Peyer's patch (tissue), 4 donors: ENCODE measurements at places on chromosomes 2 and 18.

GRCh38 chr2:160756481-160756880 is 262.9 kb upstream of the RBMS1 start:
- DNase-seq, result no peak

GRCh38 chr2:70115646-70116442 is 28.6 kb downstream of the PCBP1 start:
- DNase-seq, result peak; percentile 52

DNA sequence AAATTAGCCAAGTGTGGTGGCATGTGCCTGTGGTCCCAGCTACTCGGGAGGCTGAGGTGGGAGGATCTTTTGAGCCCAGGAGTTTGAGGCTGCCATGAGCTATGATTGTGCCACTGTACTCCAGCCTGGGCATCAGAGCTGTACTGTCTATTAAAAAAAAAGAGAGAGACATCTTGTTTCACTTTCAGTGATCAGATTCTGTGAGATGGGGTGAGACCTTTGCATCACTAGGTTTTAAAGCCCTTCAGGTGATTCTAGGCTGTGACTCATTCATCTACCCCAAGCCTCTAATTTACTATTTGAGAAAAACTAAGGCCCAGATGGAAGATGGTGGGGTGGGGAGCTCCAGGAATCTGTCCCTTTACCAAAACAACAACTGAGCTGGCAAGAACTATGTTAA is 7.1 kb downstream of the C2orf92 start:
- no peak for DNase-seq

DNA sequence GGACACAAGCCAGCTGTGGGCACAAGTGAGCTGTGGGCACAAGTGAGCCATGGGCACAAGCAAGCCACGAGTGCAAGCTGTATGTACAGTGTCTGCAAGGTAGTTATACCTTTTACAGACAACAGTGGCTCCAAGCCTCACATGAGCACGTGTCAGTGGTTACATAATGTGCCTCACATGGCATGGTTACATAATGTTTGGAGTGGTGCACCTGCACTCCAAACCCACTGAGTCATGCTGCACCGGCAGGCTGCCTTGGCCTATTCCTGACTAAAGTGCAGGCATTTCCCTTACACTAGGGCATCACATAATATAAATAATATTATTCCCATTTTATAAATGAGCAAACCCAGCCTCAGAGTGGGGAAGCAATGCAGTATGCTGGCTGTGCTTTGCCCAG is 62.6 kb downstream of the MARCO start:
- no peak for DNase-seq

DNA sequence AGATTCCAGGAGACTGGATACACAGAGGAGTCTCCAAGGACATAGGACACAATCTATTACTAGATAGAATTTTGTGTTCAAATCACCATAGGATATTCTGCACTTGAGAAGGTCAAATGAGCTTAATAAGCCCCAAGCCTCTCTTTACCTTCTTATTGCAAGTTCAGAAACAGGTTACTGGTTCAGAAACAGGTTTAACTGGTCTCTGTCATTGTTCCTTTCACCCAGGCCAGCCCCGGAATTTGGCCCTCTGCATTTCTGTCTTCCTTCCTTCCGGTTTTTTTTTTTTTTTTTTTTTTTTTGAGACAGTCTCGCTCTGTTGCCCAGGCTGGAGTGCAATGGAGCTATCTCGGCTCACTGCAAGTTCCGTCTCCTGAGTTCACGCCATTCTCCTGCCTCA is 700.2 kb downstream of the EPHA4 start:
- no peak for DNase-seq

DNA sequence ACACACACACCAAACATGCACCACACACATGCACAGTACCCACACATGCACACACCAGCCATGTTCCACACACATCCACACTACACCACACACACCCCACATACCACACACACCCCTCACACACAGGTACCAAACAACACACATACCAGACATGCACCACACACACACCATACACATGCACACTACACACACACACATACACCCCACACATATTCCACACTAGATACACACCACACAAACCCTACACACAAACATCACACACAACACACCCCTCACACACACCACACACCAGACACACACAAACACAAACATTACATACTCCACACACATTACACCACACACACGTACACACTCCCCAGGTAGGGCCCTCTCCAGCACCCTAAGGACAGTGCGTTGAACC is 51.2 kb downstream of the TRABD2A start:
- no peak for DNase-seq

- DNase-seq, result no peak
Observed at GRCh38 chr18:54880395-54881105, 52.3 kb downstream of the RAB27B start.

GRCh38 chr2:156470975-156471583 is 34.9 kb downstream of the GPD2 start:
- no peak for DNase-seq

GRCh38 chr18:22613788-22614187 is 196.1 kb upstream of the CTAGE1 start:
- no peak for DNase-seq

DNA sequence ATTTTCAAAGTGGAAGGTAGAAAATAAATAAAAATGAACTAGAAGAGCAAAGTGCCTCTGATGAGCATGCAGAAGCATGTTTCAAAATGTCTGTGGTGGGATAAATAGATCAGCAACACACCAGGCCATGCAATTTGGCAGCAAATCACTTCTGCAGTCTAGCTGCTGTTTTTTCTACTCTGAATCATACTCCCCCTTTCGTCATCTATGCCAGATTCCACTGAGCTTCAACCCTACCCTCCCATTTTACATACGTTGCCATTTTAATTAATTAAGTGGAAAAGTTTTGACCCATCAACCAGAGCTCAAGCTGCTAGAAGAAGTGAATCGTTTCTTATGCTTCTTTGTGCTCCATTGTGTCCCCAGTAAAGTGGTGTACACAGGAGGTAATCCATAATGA is 79.3 kb downstream of the NRXN1 start:
- DNase-seq, result no peak

DNA sequence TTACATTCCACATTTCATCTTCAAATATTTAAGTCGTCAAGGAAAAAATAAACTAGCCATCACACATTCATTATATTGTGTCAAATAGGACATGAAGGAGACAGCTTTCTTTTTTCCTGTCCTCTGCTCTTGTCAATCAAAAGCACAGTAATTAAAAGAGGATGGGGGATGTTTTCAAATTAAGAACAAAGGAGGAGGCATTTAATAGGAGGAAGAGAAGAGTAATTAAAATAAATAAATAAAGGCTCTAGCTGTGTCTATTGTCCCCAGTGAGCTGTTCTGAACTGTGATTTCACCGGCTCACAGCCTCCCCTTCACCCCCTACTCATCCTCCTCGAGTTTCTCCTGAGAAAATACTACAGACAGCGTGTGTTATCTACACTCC is 1377.1 kb upstream of the PIK3C3 start:
- no peak for DNase-seq

- no peak for DNase-seq
Observed at GRCh38 chr2:220491670-220492069, 864.2 kb downstream of the SLC4A3 start.

DNA sequence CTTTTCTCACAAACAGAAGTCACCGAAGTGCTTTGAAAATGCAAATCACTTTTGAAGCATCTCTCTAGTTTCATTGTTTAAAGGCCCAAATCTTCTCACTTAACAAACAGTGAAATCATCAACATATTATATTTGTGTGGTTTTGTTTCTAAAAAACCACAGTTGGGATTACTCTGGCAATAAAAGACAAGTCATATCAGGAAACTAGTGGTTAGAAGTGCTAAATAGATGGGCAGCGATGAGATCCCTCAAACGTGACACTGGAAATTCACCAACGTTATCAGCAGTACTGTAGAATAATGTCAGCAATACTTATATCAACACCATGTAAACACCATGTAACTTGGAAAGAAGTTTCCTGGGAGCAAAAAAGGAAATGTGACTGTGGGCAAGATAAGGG is 893.5 kb downstream of the SUCLG1 start:
- DNase-seq, result no peak

- DNase-seq, result no peak
Observed at GRCh38 chr2:53353135-53354114, 414.2 kb upstream of the CHAC2 start.

DNA sequence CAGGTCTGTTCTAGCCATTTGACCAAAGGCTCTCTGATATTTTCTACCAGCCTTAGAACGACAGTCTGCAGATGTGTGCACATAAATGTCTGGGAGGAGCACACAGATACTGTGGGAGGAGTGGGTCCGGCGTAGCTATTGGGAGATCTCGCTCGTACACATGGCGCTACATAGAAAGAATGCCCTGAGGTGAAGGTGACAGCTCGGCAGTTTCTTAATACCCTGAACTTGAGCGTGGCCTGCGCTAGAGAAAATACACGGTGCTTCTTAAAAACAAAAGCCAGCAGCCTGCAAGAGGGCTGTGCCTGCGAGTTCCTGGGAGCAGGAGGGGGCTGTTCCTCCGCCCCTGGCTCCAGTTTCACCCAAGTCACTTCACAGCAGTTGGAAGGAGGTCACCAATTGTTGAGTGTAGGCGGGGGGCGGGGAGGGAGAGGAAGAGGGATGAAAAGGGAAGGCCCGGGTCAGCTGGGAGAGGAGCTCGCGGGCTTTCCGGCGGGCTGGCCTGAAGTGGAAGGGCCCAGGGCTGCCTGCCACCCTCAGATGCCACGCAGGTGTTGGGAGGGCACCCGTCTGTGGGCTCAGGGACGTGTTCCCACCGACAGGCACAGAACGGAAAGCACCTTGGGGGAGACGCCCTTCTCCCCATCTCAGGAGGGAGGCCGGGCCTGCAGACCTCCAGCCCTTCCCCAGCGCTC is 124.7 kb upstream of the ZNF516 start:
- no peak for DNase-seq

GRCh38 chr2:72745679-72746368 is 80.0 kb downstream of the EXOC6B start:
- DNase-seq, result no peak

GRCh38 chr18:50581517-50581916 is 21.6 kb downstream of the MAPK4 start:
- DNase-seq, result no peak

DNA sequence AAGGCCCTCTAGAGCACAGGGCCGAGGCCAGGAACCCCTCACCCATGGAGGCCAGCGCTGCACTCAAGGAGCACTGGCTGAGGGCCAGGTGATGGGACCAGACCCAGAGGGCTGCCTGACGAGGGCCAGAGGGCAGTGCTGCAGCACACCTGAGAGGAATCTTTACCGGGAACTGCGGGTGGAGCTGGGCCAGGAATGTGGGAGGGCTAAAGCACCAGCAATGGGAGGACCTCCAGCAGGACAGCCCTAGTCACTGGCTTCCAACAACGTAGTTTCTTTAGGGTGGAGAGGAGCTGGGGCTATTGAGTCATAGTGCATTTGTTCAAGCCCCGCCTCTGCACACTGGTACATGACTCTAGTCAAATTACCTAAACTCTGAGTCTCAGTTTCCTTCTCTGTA is 143.4 kb downstream of the TMEM17 start:
- DNase-seq, result no peak

DNA sequence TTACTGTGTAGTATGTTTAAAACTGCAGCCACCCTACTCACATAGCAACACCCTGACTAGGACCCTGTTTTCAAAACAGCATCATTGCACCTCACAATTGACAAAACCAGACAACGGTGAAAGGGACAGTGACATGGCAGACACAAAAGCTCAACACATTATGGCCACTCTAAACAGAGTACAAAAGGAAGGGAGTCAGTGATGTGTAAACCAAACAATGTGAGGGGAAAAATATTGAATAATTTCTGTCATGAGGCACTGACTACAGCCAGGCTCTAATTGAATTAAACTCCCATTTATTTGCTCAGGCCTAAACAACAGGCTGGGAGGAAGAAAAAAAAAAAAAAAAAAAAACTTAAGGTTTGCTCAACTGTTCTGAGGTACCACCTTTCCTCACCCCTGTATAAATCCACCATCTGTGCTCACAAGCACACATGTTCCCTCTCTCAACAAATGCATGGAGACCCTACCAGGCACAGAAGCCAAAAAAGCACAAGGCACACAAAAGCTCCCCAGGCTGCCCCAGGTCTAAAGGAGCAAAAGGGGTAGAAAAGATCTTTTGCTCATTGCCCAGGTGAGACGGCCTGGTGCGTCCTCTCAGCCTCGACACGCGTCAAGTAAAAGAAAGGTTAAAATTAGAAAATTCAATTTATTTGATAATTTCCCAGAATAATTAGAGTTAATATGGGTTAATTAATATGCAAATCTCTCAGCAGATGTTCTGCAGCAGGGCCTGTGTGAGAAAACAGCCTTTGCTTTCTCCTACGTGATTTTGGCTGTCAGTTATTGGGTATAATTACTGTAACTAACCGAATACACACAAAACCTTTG is 80.9 kb downstream of the ZEB2 start:
- no peak for DNase-seq

DNA sequence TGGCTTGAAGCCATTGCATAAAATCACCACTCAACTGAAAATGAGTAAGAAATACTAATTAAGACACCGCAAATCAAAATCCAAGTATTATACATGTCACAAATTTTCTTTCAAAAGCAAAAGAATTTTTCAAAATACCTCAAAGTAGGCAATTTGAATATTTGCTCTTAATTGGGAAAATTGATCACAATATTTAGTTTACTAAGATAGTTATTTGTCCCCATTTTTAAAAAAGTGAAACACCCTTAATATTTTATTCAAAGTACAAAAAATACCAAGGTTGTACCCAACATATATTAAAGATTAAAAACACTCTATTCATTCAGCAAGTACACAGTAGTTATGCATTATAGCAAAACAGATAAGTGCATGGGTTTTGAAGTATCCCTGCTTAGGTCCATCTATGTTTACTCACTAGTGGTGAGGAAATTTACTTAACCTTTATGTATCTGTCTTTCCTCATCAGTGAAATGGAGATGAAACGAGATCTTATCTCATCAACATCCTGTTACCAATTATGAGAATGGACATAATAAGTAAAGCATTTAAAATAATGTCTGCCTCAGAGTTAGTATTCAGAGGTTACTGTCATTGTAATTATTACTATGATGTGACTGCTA is 35.1 kb downstream of the VPS54 start:
- DNase-seq, result no peak

DNA sequence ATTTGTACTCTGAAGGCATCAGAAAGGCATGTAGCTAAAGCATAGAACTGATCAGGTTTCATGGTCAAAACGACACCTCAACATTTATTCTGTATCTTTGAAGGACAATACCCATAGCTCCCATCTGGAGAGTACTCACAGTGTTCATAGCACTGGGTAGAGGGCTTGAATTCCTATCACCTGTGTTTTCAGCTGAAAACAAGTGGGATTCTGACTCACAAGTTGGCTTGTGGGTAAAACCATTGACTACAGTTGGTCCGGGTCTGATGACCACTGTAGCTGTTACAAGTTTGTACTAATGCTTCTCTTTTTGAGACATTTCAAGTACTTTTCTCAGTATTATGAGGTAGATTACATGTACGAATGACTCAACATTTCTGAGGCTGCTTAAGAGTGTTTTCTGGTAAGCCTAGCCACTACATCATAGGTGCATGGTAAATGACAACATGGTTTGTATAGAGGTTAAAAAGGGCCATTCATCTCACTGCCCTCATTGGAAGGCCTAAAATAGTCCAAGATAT is 68.6 kb upstream of the PELI1 start:
- DNase-seq, result no peak
